ENCODE measurements at places on chromosomes 5 and 9. TPM values are rescaled to one million over a fixed set of nuclear protein-coding genes. Genes with fewer than 3 reads are reported as not detected.
A peak's percentile ranks its signal among the peaks of the same experiment; 100 is the strongest.

Gene SYK
- 25.6 TPM for total RNA-seq

- no peak for DNase-seq
These were observed 10.7 kb downstream of the SLC25A25 start for GRCh38 chr9:128078504-128079434.

GRCh38 chr5:81665795-81666194, 85.1 kb downstream of the SSBP2 start:
- no peak for DNase-seq

Gene SPINK13
- total RNA-seq, result not detected

DNA sequence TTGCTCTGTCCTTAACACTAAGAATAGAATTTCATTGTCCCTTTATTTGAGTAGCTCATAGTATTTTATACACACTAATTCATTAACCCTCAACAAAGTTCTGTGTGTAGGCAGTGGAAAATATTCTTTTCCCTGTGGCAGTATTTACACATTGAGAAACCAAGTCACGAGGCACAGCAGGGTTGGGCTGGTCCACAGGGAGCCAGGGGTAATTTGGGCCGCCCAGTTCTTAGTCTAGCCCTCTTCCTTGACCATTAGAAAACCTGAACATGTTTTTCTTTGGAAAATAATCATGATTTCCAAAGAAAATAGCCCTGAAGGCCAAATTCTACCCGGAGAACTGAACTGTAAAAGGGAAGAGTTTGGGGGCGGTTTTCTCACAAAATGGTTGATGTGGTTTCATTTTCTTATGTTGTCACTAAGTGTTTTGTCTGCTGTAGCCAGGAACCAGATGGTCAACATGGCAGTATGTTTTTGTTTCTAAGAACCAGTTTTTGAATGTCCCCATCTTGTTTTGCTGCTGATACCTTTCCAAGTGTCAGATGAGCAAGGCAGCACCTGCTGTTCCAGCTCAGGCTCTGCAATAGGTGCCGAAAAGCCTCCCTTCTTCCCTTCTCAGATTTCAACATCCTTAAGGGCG, 29.6 kb downstream of the ARHGEF28 start:
- peak; percentile 78 for DNase-seq

GRCh38 chr5:7850395-7851239, at the start of gene CFAP90:
CFAP90 (minus strand) TSS chr5:7851133; CDS start chr5:7851021, 112 bp downstream.
- DNase-seq, result peak; percentile 65

DNA sequence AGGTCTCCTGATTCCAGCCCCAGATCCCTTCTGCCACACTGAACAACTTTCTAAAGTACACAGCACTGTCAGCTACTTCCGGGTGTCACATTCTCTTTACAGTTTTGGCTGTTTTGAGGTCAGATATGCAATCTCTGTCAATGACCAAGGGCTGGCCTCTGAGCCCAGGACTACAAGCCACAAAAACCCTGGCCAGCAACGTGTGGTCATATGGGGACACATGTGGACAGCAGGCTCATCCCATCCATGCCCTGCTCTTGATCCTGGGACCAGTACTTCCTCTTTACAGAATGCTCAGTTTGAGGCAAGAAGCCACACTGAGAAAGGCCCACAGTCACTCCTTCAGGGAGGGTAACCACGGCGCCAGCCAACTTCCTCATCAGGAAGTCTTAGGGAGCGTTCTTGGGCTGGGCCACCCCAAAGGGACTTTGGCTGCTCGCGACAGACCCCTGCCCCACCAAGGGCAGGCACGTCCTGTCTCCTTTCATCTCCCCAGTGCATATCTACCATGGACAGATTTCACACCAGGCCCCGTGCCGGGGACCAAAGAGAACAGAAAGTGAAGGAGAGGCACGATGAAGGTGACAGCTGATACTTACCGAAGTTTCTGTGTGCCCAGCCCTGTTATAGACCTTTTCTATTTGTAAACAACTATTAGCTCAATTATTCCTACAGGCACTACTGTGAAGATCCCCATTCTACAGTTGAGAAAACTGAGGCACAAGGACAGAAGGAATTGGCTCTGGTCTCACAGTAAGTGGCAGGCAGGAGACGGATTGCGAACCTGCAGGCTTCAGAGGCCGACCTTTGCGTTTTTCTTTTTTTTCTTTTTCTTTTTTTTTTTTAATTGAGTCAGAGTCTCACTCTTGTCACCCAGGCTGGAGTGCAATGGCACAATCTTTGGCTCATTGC, 37.3 kb downstream of the STK10 start:
- peak; percentile 75 for DNase-seq

GRCh38 chr9:5375790-5376477, 36.3 kb upstream of the RLN1 start:
- no peak for DNase-seq

GRCh38 chr5:124973661-124974060, 227.2 kb upstream of the ZNF608 start:
- no peak for DNase-seq
